Heart left ventricle (tissue), 16 donors: ENCODE measurements at places on chromosomes 6 and 20. TPM values are rescaled to one million over a fixed set of nuclear protein-coding genes. Genes with fewer than 3 reads are reported as not detected.
A peak's percentile ranks its signal among the peaks of the same experiment; 100 is the strongest.

DNA sequence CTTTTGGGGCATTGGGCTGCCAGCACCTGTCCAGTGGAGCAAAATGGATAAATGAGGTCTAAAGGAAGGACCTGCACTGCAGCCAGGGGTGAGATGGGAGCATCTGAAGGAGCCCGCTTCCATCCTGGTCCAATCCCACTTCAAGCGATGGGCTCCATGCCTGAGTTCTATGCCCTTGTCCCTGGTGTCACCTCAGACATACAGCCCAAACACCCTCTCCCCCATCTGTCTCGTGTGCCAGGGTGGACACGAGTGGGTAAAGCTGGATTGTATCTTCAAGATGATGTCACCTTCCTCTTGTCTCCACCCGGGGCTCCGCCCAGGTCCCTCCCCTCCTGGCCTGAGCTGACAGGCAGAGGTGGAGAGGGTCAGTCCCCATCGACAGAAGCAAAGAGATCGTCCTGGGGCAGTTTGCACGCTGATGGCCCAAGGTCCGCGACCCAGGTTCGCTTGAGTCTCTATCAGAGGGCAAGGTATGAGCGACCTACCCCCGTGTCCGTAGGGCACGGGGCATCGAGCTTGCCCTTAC lies 544 bp downstream of the SMIM29 start:
- DNase-seq = peak; percentile 84
- H3K36me3 ChIP-seq = peaks cover 5% of the 10 kb centered on the region
- H3K27me3 ChIP-seq = no peaks in the 10 kb centered on the region
- peaks cover 32% of the 10 kb centered on the region for H3K4me1 ChIP-seq
- H3K4me3 ChIP-seq = peak overlapping the region; percentile 96

- no peaks in the 10 kb centered on the region for H3K27me3 ChIP-seq
- H3K4me3 ChIP-seq = no peak overlapping the region
These were observed 614.0 kb downstream of the UTRN start for GRCh38 chr6:144899161-144899560.

DNA sequence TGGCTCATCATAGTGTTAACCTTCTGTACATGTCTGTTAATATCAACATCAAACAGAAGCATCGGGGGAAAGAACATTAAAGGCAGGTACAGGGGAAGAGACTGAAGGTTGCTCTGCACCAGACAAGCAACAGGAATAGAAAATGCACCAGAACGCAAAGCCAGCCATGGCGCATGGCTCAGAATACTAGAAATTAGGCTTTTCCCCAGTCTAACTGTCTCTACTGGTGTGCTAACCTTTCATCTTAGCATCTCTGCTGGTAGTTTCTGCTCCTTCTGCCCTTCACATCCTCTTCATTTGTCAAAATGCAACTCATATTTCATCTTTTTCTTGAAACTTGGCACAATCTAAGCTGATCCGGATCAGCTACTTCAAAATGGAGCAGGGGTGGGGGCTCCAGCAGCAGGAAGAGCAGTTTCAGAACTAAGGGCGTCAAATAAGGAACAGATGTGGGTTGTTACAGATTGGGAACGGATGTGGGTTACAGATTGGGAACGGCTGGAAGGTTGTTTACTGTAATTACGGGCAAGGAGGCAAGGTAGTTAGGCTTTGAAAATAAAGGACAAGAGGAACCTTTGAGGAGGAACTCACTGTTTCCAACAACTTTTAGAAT lies 13.1 kb upstream of the RNASET2 start:
- no peaks in the 10 kb centered on the region for H3K36me3 ChIP-seq
- no peak for DNase-seq
- no peak overlapping the region for H3K27ac ChIP-seq
- no peaks in the 10 kb centered on the region for H3K27me3 ChIP-seq

GRCh38 chr6:26056583-26057350 lies 30.5 kb upstream of the HFE start:
- H3K36me3 ChIP-seq = no peaks in the 10 kb centered on the region
- peaks cover 6% of the 10 kb centered on the region for H3K4me1 ChIP-seq
- H3K4me3 ChIP-seq = peak overlapping the region; percentile 75
- peak overlapping the region; percentile 97 for H3K27ac ChIP-seq

- no peak for DNase-seq
- H3K4me1 ChIP-seq = no peaks in the 10 kb centered on the region
- H3K27me3 ChIP-seq = no peaks in the 10 kb centered on the region
- peak overlapping the region; percentile 25 for H3K4me3 ChIP-seq
These were observed 11.2 kb downstream of the GCNT2 start for GRCh38 chr6:10532392-10532791.

GRCh38 chr20:17418737-17419136 lies 112.4 kb downstream of the BFSP1 start:
- no peak overlapping the region for H3K4me3 ChIP-seq
- H3K36me3 ChIP-seq = no peaks in the 10 kb centered on the region
- no peak overlapping the region for H3K27ac ChIP-seq
- H3K4me1 ChIP-seq = no peaks in the 10 kb centered on the region

- no peaks in the 10 kb centered on the region for H3K27me3 ChIP-seq
- peaks cover 16% of the 10 kb centered on the region for H3K4me1 ChIP-seq
- H3K4me3 ChIP-seq = no peak overlapping the region
These were observed 1.9 kb upstream of the DEF6 start for GRCh38 chr6:35295521-35296315.

BACH2 gene
- total RNA-seq = 4.0 TPM
